ENCODE measurements at places on chromosomes 13 and 19.

GRCh38 chr19:46390866-46391265, 22.5 kb downstream of the CCDC8 start:
- no peak for DNase-seq

DNA sequence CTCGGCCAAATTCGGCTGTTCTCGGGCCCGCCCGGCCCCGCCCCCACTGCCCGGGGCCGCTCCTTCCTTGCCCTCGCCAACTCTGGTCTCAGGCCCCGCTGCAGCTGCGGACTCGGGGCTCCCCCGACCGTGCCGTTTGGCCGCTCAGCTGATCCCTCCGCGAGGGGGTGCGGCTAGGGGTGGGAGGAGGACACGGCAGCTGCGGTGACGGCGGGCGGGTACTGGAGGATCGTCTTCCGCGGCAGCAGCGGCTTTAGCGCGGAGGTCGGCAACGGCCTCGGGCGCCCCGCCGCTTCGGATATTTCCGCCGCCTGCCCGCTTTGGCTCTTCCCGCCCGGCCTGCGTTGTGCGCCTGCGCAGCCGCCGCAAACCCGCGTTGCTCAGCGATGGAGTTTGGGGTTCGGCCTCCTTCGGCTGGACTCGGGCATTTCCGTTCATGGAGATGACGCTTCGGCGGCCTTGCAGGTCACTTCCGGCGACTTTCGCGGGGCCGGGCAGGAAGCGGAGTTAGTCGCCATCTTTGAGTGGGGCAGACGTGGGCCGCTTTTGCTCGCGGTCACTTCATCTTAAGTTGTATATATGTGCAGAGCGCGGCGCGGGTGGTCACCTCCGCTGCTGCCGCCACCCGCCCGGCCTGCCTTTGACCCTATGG, 338 bp upstream of the UBE2M start:
- peak; percentile 100 for DNase-seq

DNA sequence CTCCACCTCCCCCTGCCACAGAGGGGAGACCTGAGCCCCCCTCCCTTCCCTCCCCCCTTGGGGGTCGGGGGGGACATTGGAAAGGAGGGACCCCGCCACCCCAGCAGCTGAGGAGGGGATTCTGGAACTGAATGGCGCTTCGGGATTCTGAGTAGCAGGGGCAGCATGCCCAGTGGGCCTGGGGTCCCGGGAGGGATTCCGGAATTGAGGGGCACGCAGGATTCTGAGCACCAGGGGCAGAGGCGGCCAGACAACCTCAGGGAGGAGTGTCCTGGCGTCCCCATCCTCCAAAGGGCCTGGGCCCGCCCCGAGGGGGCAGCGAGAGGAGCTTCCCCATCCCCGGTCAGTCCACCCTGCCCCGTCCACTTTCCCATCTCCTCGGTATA, 2.4 kb upstream of the APOE start:
- DNase-seq = no peak

DNA sequence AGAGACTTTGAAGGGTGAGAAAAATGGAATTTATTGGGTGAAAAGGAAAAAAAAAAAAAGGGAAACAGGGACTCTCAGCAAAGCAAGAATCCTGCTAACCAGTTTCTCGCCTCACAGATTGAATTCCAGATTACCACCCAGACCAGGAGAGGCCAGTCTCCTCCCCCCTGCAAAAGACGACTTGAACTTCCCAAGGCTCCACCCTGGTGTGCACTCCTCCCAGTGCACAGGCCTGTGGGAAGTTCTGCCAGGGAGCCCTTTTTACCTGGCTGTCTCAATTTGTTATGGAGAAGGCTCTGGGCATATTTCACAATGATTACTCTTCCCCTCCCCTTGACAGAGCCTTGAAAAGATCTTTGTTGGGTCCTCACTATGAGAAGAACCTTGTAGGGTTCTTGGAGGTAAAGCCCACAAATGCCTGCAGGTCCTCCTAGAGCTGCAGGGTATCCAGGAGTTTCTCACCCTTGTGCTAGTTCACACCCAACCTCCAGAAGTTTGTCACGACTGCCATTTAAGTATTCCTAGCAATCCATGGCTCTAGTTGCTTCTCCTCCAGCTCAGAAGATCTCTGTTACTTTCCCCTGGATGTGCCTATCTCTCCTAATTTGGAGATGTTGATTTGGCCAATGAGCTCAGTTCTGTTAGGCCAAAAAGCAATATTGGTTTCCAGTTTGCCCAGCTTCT, 229.8 kb upstream of the TMTC4 start:
- DNase-seq = no peak

- DNase-seq = no peak
These were observed 9.5 kb downstream of the PPP5C start for GRCh38 chr19:46356149-46357055.

DNA sequence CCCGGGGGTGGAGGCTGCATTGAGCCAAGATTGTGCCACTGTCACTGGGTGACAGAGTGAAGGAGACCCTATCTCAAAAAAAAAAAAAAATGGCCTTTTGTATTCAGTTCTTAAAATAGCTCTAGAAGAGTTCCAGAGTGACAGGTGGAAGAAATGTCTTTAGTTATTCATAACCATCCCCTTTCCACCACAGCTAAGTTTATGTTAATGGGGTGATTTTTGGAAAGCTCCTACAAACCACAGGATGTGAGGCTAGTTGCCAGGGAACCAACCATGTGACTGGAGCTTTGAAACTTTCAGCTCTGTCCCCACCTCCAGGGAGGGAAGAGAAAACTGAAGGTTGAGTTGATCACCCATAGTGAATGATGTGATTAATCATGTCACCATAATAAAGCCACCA, 6.9 kb downstream of the ZNF490 start:
- peak; percentile 23 for DNase-seq

DNA sequence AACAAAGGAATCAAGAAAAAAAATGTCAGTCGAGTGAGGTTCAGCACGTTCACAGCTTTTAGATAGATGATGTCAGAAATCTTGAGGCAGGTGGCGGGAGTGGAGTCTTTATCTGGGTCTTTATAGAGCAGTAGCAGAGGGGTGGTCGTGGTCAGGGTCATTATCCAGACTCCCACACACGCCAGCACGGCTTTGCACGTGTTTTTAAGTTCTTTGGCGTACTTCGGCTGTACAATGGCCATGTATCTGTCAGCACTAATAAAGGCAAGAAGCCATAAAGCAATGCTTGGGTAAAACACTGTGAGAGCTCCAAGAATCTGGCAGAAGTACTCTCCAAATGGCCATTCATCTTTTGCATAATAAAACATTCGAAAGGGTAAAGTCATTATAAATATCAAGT, 2.9 kb downstream of the GPR18 start:
- DNase-seq = no peak

DNA sequence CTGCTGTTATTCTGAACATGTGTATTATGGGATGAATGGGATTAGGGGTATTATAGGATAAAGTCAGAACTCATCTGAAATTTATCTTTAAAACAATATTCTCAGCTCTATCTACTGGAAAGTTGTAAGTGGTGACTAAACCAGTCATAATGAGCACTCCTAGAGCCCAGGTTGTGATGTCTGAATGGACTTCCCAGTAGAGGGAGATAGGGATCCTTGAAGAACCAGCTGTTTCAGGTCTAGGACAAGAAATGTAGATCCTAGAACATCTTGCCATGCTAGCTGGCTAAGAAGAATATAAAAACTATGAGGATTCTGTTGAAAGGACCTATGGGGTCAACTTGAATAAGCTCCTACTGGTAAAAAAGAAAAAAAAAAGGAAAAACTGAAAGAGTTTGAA, 310.8 kb downstream of the SLC7A1 start:
- no peak for DNase-seq

GRCh38 chr13:79097201-79097600, 308.9 kb downstream of the RBM26 start:
- no peak for DNase-seq

- no peak for DNase-seq
These were observed 185.9 kb downstream of the NALCN start for GRCh38 chr13:101230271-101230890.

GRCh38 chr13:20126541-20127261, 34.2 kb downstream of the GJA3 start:
- no peak for DNase-seq

GRCh38 chr13:94595001-94595949, 677 bp downstream of the TGDS start:
- no peak for DNase-seq

- no peak for DNase-seq
These were observed 32.1 kb downstream of the SMAD9 start for GRCh38 chr13:36887758-36888521.

DNA sequence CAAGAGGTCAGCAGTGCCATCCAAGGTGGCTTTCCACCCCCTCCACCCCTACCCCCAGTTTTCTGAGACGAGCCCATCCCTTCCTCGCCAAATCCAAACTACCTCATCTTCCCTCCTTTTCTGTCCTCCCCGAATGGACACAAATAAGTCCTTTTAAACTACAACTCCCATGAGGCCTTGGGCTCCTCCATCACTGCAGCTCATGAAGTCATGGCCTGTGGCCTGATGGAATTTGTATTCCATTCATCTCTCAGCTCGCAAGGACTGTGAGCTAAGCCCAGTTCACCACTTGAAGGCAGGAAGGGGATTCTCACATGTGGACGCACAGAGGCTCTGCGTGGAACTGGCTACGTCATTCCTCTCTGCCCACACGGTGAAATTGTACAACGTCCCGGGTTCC, 12.5 kb downstream of the PTPRH start:
- no peak for DNase-seq

DNA sequence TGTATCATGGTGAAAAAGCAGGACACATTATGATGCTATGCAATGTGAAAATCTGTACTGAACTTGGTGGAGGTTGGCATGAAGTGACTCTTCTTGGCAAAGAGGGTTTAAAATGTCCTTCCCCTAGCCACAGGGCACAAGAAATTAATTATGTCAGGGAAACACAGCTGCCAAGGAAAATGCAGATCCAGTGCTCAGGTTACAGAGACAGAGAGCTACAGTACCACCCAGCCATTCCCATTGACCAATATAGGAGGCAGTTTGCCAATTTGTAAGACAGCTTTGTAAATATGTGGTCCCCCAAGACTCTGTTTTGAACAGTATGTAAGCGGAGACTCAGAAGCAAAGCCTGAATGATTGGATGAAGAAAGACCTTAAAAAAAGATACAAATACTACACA, 69.4 kb upstream of the KLF12 start:
- DNase-seq = no peak

- DNase-seq = no peak
These were observed 1434.7 kb upstream of the PRR20A start for GRCh38 chr13:55705971-55706370.

- DNase-seq = peak; percentile 85
These were observed 29.4 kb upstream of the NDFIP2 start for GRCh38 chr13:79451500-79451962.

DNA sequence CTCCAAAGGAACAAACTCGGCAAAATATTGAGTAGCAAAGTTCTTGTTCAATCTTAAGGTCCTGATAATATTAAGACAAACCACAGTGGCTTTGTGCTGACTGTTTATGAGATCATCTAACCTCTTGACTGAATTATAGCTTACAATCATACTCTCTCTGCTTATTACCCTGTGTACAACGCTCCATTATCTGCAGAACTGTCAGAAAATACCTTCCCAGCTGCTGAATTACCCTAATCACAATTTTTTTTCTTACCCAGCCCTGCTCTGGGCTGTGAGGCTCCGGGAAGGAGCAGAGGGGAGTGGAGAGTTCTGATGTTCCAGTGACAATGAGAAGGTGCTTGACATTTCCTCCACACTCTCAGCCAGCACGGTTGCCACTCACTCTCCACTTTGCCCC, 64.8 kb downstream of the DCT start:
- no peak for DNase-seq

- no peak for DNase-seq
These were observed 26.3 kb upstream of the INTS6 start for GRCh38 chr13:51479199-51479523.

DNA sequence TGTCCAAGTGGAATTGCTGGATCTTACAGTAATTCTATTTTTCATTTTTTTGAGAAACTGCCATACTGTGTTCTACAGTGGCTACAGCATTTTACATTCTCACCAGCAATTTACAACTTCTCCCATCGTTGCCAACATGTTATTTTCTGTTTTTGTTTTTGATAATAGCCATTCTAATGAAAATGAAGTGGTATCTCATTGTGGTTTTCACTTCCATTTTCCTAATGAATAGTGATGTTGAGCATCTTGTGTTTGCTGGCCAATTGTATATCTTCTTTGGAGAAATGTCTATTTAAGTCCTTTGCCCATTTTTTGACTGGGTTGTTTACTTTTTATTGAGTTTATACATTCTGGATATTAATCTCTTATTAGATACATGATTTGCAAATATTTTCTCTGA, 38.6 kb downstream of the KCNRG start:
- DNase-seq = no peak

GRCh38 chr19:53978975-53979801, 12.2 kb upstream of the CACNG6 start:
- DNase-seq = no peak

GRCh38 chr13:53135301-53135700, 106.7 kb downstream of the OLFM4 start:
- DNase-seq = no peak

DNA sequence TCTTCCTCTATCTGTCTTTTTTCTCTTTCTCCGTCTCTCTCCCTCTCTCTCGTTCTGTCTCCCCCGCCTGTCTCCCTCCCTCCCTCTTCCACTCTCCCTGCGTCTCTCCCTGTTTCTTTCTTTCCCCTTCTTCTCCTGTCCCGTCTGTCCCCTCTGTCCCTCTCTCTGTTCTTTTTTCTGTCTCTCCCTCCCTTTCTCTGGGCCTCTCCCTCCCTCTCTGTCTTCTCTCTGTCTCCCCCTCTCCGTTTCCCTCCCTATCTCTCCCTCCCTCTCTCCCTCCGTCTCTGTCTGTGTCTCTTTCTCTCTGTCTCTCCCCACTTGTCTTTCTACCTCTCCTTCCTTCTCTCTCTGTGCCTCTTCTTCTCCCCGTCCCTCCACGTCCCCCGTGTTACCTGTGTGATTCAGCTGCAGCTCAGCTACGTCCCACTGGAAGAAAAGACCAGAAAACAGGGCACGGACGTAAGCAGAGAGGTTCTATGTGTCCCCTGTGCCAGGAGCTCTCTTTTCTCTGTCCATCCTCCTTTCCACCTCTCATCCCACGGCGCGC, 1.2 kb downstream of the CD70 start:
- DNase-seq = no peak

DNA sequence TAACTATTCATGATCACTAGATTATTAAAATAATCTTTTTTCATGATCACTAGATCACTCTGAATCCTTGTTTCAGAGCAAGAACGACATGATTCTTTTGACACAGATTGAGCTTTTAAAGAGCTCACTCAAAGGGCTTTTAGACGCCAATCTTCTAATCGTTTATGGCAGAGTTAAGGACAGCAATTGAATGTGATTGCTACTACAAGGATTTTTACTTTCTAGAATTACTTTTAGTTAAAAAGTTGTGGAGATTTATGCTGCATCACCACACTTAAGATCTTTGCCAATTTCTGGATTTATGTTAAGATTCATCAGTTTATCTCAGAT, 1.3 kb downstream of the EXOSC8 start:
- no peak for DNase-seq
